Effector CD8-positive, alpha-beta T cell (primary cell): ENCODE measurements at places on chromosomes 6 and 20.

GRCh38 chr6:159137676-159138075 lies 31.5 kb upstream of the FNDC1 start:
- DNase-seq: no peak

GRCh38 chr20:3071266-3071609 lies 182 bp upstream of the OXT start:
- no peak for DNase-seq

DNA sequence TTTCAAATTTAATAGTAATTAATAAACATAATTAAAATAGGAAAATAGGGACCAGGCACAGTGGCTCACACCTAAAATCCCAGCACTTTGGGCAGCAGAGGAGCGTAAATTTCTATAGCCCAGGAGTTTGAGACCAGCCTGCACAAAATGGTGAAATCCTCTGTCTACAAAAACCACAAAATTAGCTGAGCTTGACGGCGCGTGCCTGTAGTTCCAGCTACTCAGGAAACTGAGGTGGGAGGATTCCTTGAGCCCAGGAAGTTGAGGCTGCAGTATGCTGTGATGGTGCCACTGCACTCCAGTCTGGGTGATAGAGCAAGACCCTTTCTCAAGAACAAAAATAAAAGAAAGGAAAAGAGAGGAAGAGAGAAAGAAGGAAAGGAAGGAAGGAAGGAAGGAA lies 1387.0 kb upstream of the ADGRB3 start:
- no peak for DNase-seq

GRCh38 chr20:31587545-31588389 lies 17.3 kb upstream of the ID1 start:
- DNase-seq: no peak

- DNase-seq: no peak
Observed at GRCh38 chr6:7649037-7649810, 59.2 kb downstream of the SNRNP48 start.

DNA sequence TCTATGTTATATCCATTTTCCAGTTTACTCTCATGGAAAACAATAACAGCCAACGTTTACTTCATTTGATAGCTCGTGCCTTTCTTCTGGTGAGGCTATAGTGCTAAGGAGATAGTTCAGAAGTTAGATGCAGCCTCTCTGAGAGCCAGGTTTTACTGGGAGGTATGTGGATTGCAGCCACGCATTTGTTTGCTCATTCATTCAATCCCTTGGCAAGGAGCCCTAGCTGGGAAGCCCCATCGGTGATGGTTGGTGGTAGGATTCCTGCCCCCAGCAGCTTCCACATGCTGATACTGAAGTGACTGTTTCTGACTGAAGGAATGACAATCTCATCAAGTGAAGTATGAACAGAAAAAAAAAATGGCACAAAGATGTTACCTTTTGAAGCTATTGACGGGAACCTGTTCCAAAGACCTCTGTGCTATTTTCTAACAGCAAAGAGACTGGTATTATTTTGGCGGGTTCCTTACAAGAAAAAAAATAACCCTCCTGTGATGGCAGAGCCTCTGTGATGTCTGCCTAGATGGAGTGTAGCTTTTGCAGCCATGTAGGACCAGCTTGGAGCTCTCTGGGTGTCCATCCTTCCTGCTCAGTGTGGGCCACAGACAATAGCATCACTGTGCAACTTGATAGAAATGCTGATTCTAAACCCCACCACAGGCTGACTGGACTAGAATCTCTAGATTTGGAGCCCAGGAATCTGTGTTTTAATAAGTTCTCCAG lies 30.6 kb downstream of the SNAP25 start:
- no peak for DNase-seq

DNA sequence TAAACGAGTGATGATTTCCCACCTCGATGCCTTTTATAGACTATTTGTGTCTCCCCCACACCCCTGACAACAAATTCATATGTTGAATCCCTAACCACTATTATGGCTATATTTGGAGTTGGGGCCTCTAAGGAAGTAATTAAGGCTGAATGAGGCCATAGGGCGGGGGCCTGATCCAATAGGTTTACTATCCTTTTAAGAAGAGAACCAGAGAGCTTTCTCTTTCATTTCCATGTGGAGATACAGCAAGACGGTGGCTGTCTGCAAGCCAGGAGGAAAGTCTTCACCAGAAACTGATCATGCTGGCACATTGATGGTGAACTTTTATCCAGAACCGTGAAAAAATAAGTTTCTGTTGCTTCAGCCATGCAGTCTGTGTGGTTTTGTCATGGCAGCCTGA lies 38.9 kb upstream of the CLIC5 start:
- DNase-seq: no peak

DNA sequence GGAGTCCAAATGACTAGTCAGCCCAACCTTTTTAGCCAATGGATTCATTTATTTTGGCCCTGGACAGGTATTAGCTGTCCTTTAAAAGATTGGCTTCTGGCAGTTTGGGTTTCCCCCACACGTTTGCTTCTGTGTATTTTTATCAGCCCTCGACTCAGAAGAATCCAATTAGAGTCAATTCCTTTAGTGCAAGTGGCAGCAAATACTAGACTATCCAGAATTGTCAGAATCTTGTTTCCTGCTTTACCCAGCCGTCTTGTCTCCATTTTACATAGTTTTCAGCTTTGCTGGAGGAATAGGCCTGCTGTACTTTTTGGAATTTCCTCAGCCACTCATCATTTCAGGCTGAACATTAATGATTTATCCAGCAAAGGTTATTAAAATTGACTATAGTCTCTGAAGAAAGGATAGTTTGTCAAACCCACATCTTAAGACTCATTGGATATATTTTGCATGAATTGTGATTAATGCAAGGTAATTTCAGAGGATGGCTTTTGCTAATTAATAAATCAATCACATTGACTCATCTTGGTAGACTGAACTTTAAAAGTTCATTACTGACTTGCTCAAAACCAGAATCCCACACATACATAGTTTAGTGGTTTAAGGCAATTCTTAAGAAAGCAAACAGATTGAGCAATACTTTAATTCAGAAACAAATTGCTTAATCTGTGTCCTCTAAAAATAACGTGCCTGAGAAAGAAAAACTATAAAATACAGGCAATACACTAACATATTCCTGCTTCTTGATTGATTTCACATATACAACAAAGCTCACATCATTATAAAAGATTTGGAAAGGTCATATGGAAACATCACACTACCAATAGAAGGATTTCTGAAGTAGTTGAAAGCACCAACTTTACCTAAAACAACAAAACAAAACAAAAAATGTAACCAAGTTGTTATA lies 62.9 kb upstream of the ZNF217 start:
- no peak for DNase-seq

GRCh38 chr6:77774457-77774856 lies 121.6 kb downstream of the MEI4 start:
- DNase-seq: no peak

GRCh38 chr20:42775037-42775436 lies 414.7 kb downstream of the PTPRT start:
- no peak for DNase-seq

DNA sequence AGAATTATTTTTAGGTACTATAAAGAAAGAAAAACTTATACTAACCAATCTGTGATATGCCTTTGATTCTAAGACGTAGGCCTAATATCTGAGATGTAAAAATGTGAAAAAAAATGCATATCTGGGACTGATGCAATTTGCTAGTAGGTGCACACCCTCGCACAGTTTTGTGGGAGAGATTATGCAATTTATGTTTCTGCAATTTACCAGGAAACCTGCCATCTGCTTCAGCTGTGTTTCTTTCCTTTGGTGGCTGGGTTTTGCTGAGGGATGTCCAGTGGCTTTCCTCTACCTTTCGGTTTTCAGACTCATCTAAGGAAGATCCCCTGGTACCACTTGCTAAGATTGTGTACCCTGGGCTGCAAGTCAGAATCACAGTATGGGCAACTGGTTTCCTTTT lies 186.9 kb downstream of the ZFP64 start:
- no peak for DNase-seq

GRCh38 chr6:105080279-105080678 lies 99.5 kb downstream of the POPDC3 start:
- no peak for DNase-seq

DNA sequence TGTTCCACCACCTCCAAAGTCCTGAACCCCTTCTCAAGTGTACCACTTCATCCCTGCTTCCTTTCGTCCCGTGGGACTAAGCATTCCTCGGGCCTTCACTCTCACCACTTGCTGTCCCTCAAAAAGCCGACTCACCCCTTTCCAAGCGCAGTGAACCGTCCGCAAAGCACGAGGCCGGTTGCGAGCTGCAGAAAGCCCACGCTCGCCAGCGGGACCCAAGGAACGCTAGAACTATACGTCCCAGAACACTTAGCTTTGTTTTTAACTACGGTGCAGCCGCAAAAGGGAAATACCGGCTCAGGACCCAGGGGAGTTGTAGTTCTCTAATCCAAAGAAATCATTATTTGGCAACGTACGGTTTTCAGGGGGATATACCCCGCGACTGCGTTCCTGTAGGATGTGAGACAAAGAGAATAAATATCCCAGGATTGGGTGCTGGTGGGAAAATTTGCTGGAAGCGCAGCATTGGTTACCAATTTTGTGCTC lies 416 bp upstream of the POLR1H start:
- no peak for DNase-seq

DNA sequence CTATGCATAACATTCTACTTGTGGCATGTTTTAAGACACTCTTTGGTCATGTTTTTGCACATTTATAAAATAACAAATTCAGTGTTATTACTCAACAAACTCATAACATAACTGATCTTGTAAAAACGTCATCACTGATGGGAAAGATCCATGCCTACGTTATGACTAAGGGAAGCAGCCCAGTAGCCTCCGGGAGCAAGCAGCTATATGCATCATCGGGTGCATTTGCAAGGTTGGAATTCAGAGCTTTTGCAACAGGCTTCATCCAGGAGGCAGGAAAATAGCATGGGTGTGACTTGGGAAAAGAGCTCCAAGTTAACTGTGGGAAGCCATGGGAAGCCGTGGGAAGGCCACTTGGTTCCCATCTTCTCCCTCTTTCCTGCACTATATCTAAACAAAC lies 271.6 kb upstream of the SGK1 start:
- DNase-seq: no peak

DNA sequence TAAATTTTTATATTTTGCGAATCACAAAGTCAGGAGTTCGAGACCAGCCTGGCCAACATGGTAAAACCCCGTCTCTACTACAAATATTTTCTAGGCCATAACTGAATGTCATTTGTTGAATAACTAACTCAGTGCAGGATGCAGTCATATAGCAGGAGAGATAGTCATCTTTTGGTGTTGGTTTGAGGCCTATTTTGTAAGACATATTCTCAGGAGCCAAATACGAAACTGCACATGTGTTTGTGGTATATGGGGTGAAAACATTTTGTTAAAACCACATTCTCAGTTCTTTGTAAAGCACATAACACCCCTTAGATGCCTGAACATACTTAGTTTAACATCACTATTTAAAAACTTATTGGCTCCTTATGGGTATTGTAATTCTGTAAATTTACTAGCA lies 4.7 kb upstream of the ENPP5 start:
- DNase-seq: no peak

- no peak for DNase-seq
Observed at GRCh38 chr6:89961481-89961880, 67.2 kb downstream of the GJA10 start.

- DNase-seq: no peak
Observed at GRCh38 chr20:14801591-14802325, 464.3 kb upstream of the FLRT3 start.

- no peak for DNase-seq
Observed at GRCh38 chr20:56383334-56383733, 8.7 kb downstream of the AURKA start.

DNA sequence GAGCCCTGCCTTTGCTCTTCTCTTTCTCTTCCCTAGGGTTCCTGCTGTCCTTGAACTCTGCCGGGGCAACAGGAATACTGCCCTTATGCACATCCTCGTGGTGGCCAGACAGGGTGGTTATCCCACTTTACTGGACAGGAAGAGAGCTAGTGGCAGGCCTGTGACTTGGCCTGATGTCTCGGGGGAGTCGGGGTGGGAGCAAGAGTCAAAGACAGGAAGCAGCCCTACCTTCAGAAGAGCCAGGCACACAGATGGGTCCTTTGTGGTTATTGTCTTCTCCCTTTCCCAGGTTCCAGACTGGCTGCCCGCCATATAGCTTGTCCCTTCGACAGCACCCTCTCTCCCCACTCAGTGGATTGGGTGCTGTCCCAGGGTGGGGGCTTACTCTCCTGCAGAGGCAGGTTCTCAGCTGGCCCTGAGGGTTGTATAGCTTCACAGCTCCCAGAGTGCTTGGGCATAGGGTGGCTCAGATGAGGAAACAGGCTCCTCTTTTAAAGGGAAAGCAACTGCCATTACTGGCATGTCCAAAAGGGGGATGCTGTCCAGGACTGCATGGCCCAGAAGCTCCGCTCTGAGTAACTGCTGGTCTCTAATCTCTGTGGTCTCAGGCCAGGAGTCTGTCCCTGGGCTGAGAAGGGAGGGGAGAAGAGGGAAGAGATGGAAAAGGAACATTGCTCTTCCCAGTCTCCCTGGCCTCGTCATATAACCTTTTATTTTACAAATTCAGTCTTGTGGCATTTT lies 17.3 kb downstream of the PLCG1 start:
- DNase-seq: no peak

- peak; percentile 51 for DNase-seq
Observed at GRCh38 chr6:27864906-27865849, 47.0 kb downstream of the OR2B2 start.

DNA sequence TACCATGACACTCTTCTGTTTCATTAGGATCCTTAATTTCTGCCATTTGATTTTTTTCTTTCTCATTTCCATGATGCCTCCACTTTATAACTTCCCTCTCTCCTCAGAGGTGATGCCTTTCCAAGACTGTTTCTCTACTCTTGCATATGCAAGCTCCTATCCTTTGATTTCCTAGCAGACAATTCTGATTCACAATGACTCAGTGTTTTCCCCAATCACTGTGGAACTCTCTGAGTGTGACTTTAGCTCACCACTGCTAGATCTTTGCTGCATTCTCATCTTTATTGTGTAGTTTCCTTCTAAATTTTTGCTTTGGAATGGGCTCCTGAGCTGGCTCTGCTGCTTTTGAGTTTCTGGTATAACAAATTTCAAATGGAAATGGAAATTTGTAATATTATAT lies 184.9 kb downstream of the TINAG start:
- DNase-seq: no peak

GRCh38 chr6:138272533-138273315 lies 54.4 kb upstream of the PBOV1 start:
- DNase-seq: no peak

GRCh38 chr6:129340983-129341382 lies 369.0 kb downstream of the ARHGAP18 start:
- DNase-seq: no peak

GRCh38 chr6:14770572-14770971 lies 475.3 kb upstream of the JARID2 start:
- no peak for DNase-seq

GRCh38 chr20:5118220-5119142 lies 1.3 kb downstream of the PCNA start:
- DNase-seq: no peak

DNA sequence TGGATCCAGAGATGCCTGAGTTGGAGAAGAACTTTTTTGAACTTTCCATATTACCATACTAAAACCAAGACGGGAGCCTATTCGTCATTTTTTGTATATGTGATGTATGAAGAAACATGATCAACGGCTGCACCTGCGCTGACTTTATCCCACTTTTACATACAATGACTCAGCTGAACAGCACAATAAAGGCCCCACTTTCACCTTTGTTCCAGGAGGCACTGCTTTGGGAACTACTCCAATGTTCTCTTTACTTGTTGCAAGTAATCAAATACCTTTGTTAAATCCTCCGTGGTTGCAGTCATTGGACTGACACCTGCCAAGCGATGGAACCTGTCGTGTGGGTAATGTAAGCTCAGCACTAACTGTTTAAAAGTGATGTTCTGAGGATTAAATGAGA lies 17.3 kb upstream of the BTN3A2 start:
- no peak for DNase-seq

- DNase-seq: no peak
Observed at GRCh38 chr20:40319741-40320516, 369.1 kb downstream of the MAFB start.
